Body of pancreas (tissue), 4 donors: ENCODE measurements at places on chromosomes 16 and 17.

DNA sequence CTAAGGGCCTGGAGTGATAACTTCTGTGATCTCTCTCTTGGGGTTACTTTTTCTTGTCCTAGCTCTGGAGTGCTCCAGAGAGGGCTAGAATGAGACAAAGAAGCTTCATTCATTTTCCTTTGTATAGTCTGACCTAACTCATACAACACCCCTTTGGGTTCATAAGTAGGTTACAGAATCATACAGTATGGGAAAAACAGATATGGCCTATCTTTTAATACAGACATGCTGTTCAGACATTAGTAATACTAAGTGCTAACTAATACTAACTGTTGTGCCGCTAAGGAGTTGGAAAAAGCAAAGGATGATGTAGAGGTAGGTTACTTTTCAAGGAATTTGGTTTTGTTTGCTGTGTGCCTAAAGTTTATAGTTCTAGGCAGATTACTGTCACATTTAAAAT lies 84.7 kb downstream of the NLK start:
- no peak for DNase-seq

GRCh38 chr17:57513569-57513968 lies 231.5 kb downstream of the CCDC182 start:
- DNase-seq = no peak

GRCh38 chr16:89207993-89208392 lies 7.7 kb upstream of the SLC22A31 start:
- DNase-seq = no peak

- no peak for DNase-seq
Measured at GRCh38 chr17:76371656-76372628, 12.5 kb upstream of the SPHK1 start.

DNA sequence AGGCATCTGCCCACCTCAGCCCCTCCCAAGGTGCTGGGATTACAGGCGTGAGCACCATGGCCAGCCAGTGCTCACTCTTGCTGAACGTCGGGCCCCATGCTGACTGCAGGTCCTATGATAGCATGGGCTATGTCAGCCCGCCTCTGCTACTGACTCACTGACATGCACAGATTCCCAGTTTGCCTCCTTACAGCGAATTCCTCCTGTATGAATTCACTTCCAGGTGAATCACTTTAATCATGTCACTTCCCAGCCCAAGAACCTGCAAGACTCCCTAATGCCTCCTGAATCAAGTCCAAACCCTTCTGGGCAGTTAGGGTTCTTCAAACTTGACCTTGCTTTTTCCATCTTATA lies 16.1 kb upstream of the UBTF start:
- DNase-seq = no peak

DNA sequence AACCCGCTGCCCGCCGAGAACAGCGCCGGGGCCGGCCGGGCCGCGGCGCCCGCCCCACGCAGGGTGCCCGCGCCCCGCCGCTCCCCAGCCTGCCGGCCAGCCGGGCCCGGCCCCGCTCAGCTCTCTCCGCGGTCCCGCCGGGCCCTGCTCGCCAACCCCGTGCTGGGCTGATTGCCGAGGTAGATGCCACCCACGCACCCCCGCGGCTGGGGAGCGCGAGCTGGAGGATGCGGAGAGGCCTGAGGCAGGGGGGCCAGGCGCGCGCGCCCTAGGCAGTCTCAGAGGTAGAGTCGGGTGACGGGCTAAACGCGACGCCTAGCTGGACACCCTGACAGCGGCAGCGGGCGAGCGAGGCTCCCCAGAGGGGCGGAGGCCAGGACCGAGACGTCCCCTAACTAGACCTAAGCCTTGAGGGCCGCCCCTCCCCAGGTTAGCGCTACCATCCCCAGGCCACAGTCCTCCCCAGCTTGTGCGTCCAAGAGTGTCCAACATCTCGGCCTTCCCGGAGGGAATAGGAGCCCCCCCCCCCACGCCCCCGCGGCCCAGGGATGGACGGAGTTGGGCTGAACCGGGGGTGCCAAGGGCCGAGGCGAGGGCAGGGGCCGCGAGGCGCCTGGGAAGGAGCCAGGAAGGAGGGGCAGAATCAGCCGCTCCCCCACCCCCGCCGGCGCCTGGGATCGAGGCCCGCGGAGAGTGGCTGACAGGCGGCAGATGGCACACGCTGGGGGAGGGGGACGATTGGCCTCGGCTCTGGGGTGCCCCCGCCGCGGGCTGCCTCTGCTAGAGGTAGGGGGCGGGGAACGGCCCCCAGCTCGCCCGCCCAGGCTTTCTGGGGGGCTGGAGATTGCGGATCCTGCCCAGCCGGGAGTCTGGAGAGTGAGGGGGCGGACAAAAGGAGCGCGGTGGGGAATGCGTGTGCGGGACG lies 2.5 kb upstream of the ZNF423 start:
- DNase-seq = peak; percentile 61

- DNase-seq = no peak
Measured at GRCh38 chr17:48631693-48632578, 5.8 kb upstream of the HOXB9 start.

DNA sequence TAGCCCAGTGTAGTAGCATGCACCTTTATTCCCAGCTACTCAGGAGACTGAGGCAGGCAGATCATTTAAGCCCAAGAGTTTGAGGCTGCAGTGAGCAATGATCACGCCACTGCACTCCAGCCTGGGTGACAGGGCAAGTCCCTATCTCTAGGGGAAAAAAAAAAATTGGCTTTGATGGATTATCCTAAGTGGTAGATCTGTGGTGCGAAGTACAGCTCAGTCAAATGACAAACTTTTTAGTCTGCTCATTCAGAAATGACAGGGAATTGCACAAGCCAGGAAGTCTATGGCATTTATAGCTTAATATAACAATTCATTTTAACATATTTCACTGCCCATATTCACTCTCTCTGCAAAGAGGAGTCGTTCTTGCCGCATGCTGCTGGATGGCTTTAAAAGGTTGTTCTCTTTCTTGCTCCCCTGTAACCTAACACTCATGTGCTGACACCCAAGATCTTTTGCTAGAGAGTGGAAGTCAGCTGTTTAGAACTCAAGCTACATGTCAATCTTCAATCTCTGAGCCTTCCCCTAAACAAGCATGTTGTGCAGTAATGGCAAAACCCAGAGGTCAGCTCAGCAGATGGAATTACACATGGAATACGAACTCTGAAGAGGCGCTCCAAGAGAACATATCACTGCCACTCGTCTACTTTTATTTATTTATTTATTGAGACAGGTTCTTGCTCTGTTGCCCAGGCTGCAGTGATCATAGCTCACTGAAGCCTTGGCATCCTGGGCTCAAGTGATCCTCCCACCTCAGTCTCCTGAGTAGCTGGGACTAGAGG lies 32.8 kb downstream of the RNF157 start:
- DNase-seq = no peak

- DNase-seq = no peak
Measured at GRCh38 chr17:59641799-59642484, 22.2 kb downstream of the CLTC start.

GRCh38 chr16:46884513-46885293 lies 541 bp downstream of the GPT2 start:
- peak; percentile 64 for DNase-seq

- DNase-seq = peak; percentile 75
Measured at GRCh38 chr17:9644910-9645751, at the start of gene USP43. Gene USP43, plus strand, starts transcription at chr17:9645517. Its CDS starts 116 bp downstream, at chr17:9645633.

- no peak for DNase-seq
Measured at GRCh38 chr17:80104956-80105375, 3.6 kb downstream of the GAA start.

- DNase-seq = peak; percentile 74
Measured at GRCh38 chr17:4519361-4519788, 20.7 kb downstream of the SPNS2 start.

GRCh38 chr16:83887564-83887963 lies 11.4 kb upstream of the MLYCD start:
- no peak for DNase-seq

DNA sequence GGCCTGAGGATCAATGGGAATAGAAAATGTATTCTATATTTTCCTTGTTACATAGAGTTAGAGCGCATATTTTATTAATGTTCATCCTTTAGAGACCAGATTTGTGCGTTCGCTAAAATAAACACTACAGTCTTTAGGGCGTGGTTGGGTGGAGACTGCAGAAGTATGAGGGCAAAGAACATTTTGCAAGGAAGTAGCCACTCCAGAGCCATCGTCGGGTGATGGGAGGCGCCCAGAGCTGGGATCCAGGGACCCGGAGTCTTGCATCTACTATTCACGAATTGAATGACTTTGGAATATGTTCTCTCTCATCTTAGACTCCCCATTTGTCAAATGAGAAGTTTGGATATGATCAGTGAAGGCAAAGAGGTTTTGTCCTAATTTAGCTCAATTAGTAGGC lies 154.2 kb upstream of the IRX6 start:
- no peak for DNase-seq

GRCh38 chr16:19085679-19086200 lies 18.3 kb downstream of the COQ7 start:
- DNase-seq = no peak

GRCh38 chr17:73549841-73550430 lies 94.3 kb downstream of the SDK2 start:
- no peak for DNase-seq

DNA sequence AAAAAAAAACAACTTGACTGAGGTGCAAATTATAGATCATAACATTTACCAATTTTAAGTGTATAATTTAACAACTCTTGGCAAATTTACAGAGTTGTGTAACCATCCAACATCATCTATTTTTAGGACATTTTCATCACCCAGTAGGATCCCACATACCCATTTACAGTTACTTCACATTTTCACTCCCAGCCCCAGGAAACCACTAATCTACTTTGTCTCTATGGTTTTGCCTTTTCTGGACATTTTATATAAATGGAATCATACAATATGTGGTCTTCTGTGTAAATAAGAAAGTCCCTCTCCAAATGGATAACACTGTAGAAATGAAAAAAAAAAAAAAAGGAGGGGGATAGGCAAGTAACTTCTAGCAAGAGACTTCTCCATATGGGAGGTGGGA lies 26.1 kb upstream of the XYLT1 start:
- no peak for DNase-seq

GRCh38 chr17:46869975-46870803 lies 18.8 kb downstream of the WNT9B start:
- peak; percentile 85 for DNase-seq

DNA sequence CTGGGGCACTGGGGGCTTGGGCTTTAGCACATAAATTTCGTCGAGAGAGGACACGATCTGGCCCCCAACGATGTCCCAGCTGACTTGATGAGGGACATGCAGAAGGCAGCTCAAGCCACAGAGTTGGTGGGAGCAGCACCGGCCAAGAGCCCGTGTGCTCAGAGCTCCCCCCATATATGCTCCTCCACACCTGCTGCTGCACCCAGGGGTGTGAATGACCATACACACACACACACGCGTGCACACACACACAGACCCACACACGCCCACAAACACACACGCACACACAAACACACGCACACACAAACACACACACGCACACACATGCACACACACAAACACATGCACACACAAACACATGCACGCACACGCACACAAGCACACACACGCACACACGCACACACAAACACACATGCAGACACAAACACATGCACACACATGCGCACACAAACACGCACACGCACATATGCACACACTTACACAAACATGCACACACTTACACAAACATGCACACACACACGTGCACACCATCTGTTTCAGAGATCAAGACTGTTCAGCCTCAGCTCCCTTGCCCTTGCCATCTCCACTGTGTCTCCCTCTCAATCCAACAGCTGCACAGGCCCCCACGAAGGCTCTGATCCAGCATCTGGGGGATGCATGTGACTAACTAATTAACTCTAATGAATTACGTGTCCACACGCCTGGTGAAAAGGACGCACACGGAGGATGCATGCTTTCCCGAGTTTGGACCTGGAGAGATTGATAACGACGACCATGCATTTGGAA lies 85.6 kb upstream of the TNRC6C start:
- no peak for DNase-seq
